AG09309 (cell line): ENCODE measurements at places on chromosomes 1 and 21.

GRCh38 chr1:234292011-234292410, 81.2 kb upstream of the COA6 start:
- DNase-seq = no peak

- no peak for DNase-seq
Measured at GRCh38 chr1:116031302-116031835, 55.1 kb downstream of the SLC22A15 start.

GRCh38 chr1:100575406-100575805, 37.5 kb downstream of the GPR88 start:
- no peak for DNase-seq

DNA sequence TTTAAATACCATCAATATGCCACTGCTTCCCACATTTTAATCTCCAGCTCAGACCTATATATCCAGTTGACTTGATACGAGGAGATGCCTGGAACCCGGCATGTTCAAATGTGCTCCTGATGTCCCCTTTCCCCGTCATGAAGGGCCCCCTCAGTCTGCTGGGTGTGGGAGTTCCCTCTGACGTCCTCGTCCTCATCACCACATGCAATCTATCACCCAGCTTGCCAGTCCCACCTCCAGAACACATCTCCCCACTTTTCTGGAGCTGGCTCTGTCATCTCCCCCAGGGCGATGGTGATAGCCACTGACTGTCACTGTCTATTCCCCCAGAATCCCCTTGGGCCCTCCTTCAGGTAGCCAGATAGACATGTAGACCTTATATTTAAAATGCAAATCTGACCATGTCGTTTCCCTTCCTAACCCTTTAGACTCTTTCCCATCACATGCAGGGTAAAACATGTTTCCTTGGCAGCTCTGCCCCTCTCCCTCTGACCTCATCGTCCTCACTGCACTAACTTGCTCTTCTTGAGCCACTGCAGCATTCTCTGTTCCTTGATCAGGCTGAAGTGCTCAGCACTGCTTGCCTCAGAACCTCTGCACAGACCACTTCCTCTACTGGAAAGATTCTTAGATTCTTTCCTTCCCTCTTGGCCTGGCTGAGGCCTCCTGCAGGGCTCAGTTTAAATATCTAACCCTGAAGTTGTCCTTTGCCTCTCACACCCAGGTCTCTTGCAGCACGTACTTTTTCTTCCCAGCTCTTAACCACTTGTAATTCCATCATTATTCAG, 7.4 kb downstream of the AZIN2 start:
- DNase-seq = no peak

GRCh38 chr1:89671775-89672488, 39.0 kb downstream of the LRRC8C start:
- DNase-seq = no peak

- no peak for DNase-seq
Measured at GRCh38 chr1:154975409-154976059, 1.1 kb downstream of the CKS1B start.

DNA sequence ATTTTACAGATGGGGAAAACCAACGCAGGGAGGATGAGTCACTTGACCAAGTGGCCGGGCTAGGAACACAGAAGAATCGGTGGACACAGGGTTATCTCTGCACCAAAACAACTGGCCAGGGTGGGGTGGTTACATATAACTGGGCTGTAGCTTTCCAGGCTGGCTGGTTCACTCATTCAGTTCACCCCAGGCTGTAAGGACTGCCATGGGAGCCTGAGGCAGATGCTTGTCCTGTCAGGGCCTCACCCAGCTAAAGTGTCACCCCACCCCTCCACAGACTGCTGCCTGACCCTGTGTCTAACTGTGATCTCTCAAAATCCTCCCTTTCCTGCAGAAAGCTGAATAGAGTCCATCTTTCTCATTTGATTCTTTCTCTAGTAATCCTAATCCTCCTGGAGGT, 387.3 kb downstream of the RYR2 start:
- no peak for DNase-seq

DNA sequence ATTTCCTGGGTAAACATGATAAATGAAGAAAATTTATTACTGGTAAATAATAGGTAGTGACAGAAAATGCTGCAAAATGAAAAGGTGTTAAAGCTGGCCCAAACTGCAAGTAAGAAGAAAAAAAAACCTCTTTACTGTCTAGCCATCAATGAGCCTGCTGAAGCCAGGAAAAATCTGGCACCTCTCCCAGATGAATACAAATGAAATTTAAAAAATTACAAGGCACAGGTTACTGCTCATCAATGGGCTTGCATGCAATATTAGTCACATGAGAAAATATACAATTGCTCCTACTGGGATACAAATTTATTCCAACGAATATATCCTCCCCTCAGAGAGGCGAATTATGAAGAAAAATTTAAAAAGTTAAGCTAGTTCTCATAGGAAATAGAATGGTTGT, 1422.5 kb downstream of the KCNT2 start:
- no peak for DNase-seq

DNA sequence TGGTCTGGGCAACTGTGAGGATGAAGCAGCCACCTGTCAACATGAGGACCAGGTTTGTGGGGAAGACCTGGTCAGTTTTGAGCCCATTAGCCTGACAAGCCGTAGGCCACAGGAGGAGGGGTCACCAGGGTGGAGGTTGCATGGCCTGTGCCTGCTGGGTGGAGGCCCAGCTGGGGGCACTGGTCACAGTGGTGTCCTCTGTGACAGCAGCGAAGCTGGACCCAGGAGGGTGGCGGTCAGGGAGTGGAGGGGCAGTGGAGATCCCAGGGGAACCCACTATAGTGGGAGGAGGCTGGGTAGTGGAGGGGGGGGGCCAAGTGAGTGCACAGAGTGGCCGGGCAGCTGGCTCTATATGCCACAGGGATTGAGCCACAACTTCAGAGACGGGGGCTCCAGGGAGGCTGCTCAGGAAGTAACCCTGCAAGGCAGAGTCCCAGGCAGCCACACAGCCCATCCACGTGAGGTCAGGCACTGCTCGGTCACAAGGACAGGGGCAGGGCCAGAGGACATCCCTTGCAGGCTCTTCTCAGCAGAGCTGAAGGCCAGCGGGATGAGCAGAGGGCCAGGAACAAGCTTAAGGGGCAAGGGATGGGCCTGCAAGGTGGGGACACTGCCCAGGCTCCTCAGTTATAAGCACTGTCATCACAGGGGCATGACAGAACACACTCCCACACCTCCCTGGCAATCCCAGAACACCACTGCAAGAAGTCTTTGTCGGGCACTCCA, 2.3 kb upstream of the C1orf35 start:
- no peak for DNase-seq

DNA sequence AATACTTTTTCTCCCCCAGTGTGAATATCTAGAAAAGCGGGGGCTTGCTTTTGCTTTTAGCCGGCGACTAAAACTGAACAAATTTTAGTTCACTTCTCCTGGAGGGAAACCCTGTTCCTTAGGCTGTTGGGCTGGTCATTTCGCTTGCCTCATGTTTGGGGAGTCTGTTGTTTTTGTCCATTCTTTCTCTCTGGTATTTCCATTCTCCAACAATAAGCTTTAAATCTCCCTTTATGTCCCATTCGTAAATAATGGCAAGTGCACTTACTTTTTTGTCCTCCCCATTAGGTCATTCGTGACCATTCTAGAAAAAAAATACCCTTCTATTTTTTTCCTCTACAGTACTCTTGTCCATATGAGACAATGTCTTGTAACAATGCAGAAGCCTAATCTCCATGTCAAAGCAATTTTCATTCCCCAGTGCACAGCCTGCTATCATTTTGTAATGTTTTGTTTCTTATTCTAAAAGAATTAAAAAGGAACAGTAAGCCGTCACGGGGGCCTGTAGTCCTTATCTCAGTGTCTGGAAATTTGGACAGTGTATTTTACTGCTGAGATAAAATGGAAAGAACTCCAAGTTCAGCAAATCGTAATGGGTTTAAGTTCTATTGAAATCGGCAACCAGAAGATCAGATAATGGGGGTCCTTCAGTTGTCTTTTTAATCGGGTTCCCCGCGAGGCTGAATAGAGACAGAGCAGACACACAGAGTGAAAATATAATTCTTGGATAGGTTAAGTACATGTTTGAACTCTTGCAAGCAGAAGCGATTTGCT, 21.8 kb downstream of the PROX1 start:
- DNase-seq = no peak

DNA sequence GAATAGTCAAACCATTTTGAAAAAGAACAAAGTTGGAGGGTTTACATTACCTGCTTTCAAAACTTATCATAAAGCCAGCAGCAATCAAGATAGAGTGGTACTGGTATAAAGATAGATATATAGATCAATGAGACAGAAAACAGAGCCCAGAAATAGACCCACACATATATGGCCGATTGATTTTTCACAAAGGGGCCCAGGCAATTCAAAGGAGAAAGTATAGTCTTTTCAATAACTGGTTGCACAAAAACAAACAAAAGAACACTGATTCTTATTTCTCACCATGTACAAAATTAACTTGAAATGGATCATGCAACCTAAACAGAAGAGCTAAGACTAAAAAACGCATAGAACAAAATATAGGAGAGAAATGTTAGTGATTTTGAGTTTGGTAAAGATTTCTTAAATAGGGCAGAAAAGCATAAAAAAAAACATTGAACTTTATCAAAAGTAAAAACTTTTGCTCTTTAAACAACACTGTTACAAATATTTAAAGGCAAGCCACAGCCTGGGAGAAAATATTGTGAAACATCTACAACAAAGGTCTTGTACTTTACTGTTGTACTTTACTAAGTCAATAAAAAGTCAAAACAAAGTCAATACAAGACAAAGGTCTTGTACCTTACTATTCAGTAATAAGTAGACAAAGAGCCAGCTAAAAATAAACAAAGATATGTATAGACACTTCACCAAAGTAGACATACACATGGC, 50.2 kb downstream of the ST3GAL3 start:
- no peak for DNase-seq

DNA sequence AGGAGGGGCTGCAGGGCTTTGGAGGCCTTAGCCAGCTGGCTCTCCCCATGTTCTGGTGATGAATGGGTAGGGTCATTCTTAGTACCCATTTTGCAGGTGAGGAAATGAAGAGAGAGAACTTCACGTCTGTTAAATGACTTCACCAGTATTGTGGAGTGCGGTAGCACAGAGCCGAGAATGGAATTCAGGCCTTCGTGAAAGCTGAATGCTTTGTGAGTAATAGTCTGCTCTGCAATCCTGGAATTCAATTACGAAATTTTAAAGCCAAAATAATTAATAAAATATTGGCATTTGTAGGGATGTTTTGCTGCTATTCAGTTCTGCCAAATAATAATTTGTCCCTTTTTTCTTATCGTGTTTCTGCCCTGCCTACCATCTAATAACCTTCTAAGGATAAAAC, 197.7 kb downstream of the GREM2 start:
- DNase-seq = peak; percentile 86

DNA sequence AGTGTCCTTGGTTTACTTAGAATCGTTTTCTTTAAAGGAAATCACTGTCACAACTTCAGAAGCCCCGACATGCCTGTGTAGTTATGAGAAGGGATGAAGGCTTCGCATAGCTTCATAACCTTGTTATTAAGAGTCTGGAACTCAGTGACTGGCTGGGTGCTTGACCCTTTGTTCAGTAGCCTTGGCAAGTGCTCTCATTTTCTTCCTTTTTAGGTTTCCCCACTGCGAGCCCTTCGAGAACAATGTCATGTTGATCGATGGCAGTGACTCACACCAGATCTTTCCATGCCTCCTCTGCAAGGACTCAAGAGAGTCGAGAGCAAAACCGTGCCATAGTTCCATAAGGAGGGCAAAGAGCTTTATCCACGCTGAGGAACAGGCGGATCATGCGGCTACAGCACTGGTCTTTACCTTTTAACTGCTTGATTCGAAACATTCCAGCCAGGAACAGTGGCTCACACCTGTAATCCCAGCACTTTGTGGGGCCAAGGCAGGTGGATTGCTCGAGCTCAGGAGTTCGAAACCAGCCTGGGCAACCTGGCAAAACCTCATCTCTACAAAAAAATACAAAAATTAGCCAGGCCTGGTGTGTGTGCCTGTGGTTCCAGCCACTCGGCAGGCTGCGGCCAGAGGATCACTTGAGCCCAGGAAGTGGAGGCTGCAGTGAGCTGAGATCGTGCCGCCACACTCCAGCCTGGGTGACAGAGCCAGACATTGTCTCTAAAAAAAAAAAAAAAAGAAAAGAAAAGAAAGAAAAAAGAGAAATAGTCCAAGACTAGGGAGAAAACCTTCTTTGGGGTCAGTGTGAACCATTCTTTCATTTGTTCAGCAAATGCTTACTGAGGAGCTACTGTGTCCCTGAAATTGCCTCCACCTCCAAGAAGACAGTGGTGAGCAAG, 95.4 kb upstream of the ERRFI1 start:
- no peak for DNase-seq

DNA sequence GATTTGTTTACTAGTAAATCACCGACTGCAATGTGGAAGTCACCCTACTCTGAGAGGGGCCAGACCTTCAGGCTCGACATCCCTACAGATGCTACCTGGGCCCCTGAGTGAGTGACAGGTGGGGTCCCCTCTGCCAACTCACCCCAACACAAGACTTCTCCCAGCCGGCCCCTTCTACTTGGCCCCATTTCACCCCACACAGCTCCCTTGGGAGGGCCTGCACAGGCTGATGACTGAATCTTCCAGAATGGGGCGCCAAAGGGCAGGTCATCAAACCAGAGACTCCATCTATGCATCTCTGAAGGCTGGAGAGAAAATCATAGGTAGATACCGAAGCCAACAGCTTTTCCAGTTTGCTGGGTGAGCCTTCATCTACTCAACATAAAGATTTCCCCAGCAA, 9.4 kb upstream of the S100A8 start:
- DNase-seq = no peak

GRCh38 chr21:27277110-27277509, 310.2 kb upstream of the ADAMTS5 start:
- DNase-seq = no peak

- peak; percentile 95 for DNase-seq
Measured at GRCh38 chr1:245969283-245969682, 537.8 kb downstream of the SMYD3 start.

- no peak for DNase-seq
Measured at GRCh38 chr1:47231301-47232186, 481 bp downstream of the TAL1 start.

DNA sequence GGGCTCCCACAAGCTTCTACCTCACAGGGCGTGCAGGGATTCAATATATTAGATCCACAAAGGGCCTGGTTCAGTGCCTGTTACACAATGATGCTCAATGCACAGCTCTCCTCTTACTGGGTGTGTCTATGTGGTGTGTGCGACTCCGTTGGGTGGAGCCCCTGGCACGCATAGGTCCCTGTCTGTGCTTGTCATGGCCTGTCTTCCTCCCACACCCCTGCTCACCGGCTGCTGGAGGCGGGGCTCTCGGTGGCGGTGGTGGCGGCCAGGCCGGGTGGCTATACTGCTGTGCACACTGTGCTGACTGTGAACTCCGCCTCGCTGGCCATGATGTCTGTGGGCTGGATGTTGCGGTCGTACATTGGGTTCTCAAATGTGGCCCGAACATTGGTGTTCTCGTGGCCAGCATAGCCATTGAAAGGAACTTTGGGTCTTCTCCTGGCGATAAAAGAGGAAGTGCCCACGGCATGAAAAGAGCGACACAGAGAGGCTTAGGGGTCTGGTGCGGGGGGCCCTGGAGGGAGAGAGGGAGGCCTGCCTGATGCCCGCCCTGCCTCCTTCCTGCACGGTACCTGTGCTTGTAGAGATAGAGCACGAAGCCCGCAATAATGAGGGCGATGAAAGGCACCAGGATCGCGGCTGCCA, 46.9 kb downstream of the ZSCAN20 start:
- no peak for DNase-seq

- DNase-seq = no peak
Measured at GRCh38 chr1:205915354-205915990, 27.8 kb downstream of the SLC26A9 start.
